Posterior cingulate gyrus (tissue), 11 donors: ENCODE measurements at places on chromosomes 6 and 20.
A peak's percentile ranks its signal among the peaks of the same experiment; 100 is the strongest.

DNA sequence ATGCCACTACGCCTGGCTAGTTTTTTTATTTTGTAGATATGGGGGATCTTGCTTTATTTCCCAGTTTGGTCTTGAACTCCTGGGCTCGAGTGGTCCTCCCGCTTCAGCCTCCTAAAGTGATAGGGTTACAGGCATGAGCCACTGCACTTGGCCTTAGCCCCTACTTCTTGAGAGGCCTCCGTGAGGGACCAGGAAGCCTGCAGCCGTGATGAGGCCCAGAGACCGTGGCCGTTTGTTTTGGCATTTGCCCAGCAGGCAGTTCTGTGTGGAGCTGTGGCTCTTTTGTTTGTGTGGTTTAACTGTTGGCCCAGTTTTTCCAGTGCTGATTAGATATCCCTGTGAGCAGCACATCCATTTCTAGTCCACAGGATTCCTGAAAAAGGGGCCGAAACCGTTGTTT, 39.8 kb downstream of the SRSF3 start:
- DNase-seq = no peak

GRCh38 chr6:79152269-79152737, 74.2 kb upstream of the PHIP start:
- no peak for DNase-seq

DNA sequence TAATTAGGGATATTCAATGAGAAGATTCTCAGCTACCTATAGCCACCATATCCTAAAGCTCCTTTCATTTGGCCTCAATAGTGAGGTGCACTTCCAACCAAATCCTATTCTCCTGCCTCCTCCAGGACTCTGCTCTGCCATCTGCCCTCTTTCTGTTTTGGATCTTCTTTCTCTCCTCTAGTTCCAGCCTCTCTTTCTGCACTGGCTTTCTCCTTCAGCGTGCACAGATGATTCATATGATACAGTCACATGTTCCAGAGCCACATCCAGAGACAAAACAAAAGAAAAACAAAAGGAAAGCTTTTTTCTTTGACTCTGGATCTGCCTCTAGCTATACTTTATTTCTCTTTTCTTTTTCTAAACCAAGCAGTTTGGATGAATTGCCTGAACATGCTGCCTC, 531.9 kb upstream of the MAN1A1 start:
- DNase-seq = no peak

DNA sequence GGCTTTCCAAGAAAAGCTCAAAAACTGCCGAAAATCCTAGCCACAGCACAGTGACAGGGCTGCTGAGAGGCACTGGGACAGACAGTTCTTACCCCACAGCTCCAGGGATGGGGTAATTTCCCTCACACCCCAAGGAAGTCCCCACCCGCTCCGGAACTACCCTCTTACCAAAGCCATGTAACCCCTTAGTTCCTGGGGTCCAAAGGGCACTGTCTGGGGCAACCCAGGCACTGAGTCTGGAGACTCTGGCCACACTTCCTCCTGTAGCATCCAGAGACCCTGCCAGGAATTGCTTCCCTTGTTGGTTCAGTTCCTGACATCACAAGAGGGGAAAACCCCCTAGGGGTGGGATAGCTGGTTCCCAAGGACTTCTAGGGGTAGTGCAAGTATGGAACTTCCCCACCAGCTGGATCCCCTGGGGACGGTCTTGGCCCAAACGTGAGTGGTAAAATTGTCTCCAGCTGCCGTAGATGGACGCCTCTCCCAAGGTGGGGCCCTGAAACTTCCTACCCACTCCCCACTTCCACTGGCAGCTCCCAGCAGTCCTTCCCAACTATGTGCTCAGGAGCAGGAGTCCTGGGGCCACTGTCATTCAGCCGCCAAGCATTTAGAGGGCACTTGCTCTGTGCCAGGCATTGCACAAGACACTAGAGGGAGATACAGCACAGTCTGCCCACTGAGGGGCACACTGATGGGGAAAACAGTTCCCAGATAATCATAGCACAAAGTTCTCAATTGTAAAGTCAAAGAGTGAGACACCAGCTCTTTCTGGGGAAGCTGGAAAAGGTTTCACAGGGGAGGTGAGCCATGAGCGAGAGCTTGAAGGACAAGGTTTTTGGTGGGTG, 17.2 kb upstream of the HCK start:
- DNase-seq = no peak

DNA sequence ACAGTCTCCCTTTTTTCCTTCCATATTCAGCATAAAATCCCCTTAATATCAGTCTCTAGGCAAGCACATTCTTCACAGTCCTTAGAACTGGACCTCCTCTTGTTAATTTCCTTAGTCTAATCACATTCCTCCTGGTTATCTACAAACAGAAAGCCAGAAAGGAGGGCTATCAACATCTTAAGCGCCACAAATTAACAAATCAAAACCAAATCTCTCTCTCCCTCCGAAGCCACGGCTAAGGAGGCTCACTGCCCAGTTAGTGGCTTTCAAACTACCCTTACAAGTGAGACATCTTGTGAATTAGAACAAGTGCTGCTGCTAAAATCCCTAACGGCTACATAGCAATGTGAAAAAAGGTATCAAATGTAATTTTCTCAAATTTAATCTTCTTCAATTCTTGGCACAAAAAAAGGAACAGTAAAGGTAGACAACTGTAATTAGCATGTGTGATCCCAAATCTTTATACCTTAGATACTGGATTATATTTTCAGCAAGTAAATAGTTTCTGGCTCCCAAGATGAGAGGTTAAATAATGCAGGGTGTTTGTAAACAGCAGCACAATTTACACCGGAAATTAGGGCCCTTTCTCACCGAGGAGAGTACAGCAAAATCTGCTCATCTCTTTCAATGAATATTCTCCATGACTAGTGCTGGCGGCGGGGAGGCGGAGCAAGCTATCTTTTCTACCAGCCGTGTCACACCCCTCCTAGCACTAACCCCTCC, 1.4 kb upstream of the TRIM39 start:
- DNase-seq = no peak

DNA sequence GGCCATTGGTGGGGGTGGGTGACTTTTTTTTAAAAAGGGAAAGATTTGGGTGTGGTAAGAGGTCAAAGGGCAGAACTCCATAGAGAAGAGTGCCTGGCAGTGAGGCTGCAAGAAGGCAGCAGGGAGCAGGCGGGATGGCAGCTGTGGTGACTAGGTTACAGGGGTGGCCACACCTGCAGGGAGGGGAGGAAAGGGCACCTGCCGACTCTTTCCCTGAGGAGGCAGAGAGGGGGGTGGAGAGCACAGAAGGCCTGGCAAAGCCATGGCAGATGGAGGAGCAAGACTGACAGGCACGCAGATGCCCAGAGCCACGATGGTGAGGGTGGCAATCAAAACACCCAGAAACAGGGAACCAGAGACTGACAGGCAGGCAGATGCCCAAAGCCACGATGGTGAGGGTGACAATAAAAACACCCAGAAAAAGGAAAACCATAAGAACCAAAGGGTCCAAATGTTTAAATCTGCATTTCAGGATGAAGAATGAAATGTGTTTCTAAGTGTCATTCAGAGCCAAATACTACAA, 19.3 kb downstream of the CST7 start:
- DNase-seq = no peak

- no peak for DNase-seq
These were observed 113.4 kb downstream of the ELOVL4 start for GRCh38 chr6:79833964-79834284.

DNA sequence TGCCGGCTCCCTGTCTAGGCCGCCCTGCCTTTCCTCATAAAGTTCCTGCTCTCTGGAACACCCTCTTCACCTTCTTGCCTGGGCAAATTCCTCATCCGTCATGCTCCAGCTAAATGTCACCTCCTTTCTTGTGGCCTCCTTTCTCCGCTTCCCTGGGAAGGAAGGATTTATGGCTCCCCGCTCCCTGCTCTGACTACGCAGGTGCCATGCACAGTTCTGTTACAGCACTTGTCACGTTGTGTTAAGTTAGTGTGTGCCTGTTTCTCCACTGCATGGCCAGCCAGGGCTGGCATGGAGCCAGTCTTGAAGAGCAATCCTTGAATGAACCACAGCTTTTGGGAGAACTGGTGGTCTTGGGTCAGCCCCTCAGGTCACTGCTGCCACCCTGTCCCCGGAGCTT, 61.7 kb downstream of the CD40 start:
- peak; percentile 55 for DNase-seq

DNA sequence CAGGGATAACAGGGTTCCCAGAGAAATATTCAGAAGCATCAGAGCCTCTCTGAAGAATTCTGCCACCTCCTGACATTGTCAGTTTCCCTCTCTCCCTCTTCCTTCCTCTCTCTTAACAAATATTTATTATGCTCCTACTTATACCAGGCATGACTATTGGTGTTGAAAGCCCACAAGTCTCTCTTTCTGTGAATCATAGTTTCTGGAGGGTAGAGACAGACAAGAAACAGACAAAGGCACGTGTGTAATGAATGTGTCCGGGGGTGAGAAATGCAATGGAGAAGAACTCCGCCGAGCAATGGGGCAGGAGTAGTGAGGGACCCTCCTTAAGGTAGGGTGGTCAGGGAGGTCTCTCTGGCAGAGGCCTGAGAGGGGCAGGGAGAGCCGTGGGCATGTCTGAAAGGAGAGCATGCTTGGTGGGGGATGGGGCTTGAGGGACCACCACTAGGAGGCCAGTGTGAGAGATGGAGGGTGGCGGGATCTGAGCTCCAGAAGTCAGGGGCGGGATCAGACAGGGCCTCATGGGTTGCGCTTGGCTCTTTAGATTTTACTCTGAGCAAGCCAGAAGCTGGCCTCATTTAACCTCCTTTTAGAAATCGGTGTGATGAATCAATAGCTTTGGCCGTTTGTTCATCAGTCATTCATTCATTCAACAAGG, 57.3 kb downstream of the EYA2 start:
- no peak for DNase-seq

GRCh38 chr6:121929301-121929700, 470.2 kb upstream of the HSF2 start:
- DNase-seq = no peak

GRCh38 chr6:3843379-3844096, 5.6 kb upstream of the FAM50B start:
- no peak for DNase-seq

DNA sequence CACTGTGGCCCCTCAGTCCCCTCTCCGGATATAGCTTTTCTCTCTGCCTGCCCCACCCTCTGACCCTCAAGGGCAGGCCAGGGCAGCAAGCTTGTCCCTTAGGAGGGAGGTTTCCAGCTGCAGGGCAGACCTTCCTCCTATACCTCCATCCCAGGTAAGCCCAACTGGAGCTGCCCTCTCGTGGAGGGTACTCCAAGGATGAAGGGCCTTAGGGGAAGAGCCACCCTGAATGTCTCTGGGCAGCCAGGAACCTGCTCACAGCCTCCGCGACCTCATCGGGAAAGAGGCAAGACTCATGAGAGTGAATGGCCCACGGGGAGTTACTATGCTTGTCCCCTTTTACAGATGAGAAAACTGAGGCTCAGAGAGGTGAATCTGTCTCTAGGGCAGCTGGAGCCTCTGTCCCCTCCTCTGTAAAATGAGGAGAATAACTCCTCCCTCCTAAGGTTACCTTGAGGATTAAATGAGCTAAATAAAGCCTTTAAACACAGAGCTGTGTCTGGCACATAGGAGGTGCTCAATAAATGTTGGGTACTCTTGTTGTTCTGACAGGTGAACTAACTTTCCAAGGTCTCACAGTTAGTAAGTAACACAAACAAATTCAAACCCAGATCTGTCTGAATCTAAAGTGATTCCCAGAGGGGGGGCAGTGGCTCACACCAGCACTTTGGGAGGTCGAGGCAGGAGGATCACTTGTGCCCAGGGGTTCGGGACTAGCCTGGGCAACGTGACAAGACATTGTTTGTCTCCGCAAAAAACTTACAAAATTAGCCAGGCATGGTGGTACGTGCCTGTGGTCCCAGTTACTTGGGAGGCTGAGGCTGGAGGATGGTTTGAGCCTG, 12.1 kb downstream of the SRXN1 start:
- DNase-seq = no peak

- no peak for DNase-seq
These were observed 162.7 kb downstream of the RALGAPA2 start for GRCh38 chr20:20549704-20550103.

GRCh38 chr6:125474061-125474460, 172.3 kb upstream of the HDDC2 start:
- no peak for DNase-seq

- DNase-seq = no peak
These were observed 7.0 kb upstream of the ZNFX1 start for GRCh38 chr20:49284818-49285217.

- peak; percentile 23 for DNase-seq
These were observed 44.1 kb upstream of the TGM2 start for GRCh38 chr20:38209054-38209675.

DNA sequence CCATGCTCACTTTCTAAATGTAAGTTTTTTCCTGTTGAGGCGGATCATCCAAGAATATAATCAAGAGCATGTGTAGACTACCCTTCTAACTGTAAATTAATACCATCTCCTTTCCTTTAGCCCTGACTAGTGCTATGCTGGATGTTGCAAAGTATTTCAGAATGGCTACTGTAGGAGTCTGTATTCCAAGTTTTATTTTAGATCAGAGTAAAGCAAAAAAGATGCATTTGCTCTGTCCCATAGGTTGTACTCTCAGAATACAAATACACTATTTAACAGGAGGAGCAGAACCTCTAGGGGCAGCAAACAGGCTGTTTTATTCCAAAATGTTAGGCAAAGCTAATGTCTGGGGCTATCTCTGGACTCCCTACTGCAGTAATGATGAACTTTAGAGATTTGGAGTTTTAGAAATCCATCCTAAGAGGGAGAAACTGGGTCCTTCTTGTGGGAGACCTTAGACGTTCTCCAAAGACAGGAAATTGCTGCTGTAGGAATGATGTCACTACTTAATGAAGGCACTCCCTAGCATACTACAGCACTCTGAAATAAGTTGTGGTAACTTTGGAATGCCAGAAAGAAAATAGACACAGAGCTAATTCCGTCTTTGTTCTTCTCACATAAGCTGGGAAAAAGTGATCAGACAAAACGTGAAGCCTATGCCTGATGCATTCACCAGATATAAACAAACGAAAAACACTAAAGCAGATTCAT, 392.4 kb upstream of the HS3ST5 start:
- no peak for DNase-seq

DNA sequence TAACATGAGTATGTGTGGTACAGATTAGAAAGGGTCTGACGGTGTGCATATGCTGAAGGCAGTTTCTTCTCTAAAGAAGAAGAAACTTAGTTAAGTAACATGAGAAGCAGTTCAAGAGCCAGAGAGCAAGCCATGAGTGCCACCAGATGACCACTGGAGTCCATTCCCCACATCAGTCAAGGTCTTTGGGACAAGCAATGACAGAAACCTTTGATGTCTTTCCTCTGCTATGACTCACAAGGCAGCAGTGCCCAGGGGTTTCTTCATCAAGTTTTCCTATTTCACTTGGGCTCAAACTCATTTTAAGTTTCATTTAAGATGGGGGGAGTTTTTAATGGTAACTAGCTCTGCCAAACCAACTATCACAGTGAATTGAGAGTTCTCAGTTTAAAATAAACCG, 303.8 kb upstream of the TBX18 start:
- DNase-seq = no peak

GRCh38 chr20:32727683-32728082, 15.6 kb downstream of the COMMD7 start:
- DNase-seq = no peak

- no peak for DNase-seq
These were observed 175.9 kb upstream of the SCGN start for GRCh38 chr6:25476126-25476525.
